ENCODE measurements at places on chromosomes 1 and 21.

DNA sequence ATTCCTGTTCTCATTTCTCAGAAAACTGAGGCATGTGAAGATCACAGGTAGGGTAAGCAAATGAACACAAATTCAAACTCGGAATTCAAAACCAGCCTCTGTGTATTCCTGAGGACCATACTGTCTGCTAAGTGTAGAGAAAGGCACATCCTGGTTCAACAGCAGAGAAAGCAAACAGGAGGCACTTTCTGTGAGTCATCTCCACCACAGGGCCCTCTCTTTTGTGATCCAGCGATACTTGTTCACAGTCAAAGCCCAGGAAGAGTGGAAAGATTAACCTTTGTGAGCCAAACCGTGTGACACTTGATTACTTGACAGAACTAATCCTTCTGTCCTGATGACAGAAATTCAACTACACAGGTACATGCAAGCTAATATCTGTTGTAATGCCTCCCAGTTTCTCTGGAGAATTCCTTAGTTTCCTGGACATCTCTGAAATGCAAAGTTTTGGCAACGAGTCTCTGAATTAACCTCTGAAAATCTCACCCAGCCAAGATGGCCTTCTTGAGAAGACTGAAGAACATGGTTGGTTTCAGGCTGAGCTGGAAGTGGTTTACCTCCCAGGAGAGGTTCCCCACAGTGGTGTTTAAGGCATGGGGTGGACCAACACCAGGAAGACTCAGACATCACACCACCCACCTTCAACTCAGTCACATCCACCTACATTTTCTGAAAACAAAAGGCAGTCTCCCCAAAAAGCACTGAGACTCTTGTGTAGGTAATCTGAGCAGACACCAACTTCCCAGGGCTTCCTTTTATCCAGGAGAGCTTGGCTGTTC, 98.2 kb upstream of the ERG start:
- DNase-seq = no peak

DNA sequence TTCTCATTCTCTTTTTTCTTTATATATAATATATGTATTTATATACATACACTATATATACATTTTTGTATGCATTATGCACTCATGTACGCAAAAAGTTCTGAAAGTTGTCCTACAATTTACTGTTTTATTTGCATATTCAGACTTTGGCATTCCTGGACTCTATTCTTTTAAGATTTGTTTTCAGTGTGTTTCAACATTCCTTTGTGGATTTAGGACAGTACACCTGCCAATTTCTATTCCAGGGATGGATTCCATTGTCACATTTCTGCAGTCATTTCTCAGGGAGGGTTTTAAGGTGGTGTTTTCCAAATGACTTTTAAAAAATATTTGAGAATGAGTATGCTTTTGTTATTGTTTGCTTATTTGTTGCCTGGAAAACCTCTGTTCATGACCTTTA, 76.2 kb downstream of the TPR start:
- no peak for DNase-seq

GRCh38 chr21:25934130-25934529, 199.4 kb downstream of the GABPA start:
- DNase-seq = no peak

- DNase-seq = no peak
Measured at GRCh38 chr1:161351482-161351881, 16.2 kb downstream of the CFAP126 start.

DNA sequence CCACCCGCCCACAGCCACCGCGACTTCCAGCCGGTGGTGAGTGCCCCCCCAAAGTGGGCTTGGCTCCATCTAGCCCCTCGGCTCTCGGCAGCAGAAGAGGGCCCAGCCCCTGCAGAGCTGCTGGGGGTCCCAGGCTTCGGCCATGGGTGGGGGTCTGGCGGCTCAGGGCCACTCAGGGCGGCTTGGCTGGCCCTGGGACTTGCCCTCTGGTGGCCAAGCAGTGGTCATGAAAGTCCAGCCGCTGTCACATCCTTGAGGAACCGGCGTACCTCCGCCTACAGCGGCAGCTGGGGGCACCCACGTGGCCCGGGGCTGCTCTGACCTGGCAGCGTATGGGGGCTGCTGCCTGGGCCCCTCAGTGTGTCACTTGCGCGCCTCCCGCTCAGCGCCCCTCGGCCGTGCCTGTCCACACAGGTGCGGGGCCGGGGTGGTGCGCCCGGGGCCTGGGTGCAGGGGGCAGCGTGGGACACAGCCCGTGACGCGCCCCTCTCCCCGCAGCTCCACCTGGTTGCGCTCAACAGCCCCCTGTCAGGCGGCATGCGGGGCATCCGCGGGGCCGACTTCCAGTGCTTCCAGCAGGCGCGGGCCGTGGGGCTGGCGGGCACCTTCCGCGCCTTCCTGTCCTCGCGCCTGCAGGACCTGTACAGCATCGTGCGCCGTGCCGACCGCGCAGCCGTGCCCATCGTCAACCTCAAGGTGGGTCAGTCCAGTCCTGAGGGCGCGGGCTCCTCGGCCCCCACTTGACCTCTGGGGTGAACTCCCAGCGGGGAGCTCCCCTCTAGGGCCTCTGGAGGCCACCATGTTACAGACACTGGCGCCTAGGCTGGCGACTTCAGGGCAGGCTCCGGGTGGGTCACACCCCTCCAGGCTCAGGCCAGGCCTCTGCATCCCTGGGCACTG, 32.4 kb downstream of the SLC19A1 start:
- DNase-seq = no peak

- DNase-seq = no peak
Measured at GRCh38 chr1:151854658-151855057, 1.1 kb upstream of the THEM5 start.

- no peak for DNase-seq
Measured at GRCh38 chr1:194076646-194077045, 890.2 kb upstream of the B3GALT2 start.

DNA sequence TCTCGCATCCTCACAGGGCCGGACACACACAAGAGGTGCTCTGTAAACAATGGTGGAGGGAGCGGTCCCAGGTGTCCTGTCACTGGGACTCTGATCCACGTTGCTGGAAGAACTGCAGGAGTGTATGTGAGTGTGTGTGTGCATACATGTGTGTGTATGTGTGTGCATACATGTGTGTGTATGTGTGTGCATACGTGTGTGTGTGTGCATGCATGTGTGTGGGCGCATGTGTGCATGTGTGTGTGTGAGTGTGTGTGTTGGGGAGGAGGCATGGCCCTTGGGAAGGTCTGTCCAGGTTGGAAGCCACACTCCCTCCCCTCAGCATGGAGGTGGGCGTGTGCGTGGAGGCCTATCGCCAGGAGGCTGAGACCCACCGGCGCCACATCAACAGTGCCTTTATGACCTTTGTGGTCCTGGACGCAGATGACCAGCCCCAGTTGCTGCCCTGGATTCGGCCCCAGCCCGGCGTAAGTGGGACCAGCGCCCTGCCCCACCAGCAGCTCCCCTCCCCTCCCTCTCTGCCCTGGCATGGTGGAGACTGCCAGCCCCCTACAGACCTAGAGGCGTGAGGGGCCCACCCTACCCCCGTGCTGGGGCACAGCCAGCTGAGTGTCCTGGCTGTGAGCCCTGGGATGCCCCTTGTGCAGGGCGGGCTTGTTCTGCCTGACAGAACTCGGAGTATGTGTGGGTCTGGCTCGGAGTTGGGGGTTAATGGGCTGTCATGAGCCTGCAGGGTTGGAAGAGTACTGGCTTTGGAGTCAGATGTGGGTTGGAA, 22.2 kb downstream of the FAM151A start:
- no peak for DNase-seq

GRCh38 chr1:17828991-17829390, 73.9 kb downstream of the ACTL8 start:
- no peak for DNase-seq

GRCh38 chr1:43904660-43905551, 28.7 kb upstream of the ARTN start:
- no peak for DNase-seq

DNA sequence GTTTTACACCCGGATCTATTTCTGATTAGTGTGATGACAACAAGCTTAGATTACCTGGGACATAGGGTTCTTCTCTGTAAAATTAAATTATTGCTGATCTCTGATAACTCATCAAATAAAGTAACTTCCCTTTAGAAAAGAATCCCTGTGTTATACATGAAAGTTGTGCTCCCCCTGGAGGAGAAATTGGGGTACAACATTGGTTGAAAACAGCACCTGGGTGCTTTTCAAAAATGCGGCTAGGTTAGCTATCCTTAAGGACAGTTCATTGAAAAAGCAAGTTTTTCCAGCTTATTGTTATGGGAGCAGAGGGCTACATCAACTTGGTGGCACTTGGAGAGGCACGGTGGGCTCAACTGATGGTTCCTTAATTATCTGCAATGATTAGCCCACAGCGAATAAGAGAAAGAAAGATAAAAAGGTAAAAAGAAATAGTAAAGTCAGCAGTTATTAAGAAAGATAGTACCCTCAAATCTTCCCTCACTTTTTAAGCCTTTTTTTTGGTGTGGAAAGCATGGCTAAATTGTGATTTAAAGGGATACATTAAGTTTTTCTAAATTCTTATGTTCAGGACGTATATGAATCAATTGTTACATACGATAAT, 97.8 kb downstream of the FMN2 start:
- DNase-seq = no peak

- no peak for DNase-seq
Measured at GRCh38 chr1:51264451-51264850, 28.4 kb downstream of the RNF11 start.

DNA sequence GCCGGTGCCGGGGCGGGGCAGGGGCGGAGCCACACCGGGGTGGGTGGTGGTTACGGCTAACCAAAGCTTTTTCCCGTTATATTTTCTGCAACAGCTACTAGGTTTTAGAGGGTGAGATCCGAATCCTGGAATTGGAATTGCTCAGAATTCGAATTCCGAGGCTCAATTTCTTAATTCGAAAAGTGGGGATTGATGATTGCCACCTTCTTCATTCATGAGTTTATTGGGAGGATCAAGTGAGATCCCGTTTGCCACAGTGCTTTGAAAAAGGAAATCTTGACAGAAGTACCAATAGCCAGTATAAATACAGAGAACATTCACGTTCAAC, 207 bp upstream of the SVBP start:
- no peak for DNase-seq

- DNase-seq = no peak
Measured at GRCh38 chr1:209869291-209870149, 41.7 kb downstream of the UTP25 start.

DNA sequence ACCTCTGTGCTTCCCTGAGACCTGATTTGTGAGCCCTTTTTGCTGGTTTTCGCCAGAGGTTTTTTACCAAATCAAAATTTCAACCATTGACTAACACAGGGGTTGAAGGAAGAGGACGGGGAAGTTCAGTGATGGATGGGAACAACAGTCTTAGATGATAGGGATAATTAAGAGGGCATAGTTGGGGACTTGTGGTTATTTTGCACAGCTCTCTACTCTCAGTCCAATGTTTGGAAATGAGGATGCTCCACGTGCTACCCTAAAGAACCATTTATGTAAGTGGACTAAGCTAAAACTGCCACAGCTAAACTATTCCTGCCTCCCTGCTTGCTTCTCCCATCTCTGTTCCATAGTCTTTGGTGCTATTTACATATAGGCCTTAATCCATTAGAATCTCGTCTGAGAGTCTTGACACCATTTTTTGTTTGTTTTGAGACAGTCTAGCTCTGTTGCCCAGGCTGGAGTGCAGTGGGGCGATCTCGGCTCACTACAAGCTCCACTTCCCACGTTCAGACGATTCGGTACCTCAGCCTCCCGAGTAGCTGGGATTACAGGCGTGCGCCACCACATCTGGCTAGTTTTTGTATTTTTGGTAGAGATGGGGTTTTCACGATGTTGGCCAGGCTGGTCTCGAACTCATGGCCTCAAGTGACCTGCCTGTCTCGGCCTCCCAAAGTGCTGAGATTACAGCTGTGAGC, 684 bp upstream of the MCL1 start:
- no peak for DNase-seq

DNA sequence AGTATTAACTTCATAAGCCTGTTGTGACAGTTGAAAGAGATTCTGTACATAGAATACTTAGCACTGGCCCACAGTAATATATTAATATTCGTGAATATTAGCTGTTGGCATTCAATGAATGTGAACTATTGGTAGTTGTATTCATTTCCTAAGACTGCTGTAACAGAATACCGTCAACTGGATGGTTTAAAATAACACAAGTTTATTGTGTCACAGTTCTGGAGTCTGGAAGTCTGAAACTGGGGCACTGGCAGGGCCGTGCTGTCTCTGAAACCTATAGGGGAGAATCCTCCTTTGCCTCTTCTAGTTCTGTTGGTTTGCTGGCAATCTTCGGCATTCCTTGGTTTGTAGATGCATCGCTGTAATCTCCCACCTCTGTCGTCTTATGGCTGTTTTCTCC, 47.5 kb downstream of the OLFML3 start:
- no peak for DNase-seq

- DNase-seq = no peak
Measured at GRCh38 chr1:175405766-175406165, 213.2 kb upstream of the KIAA0040 start.

GRCh38 chr1:158248771-158249170, 5.5 kb upstream of the CD1A start:
- DNase-seq = no peak

GRCh38 chr1:40394491-40395172, 21.1 kb downstream of the SMAP2 start:
- DNase-seq = no peak

DNA sequence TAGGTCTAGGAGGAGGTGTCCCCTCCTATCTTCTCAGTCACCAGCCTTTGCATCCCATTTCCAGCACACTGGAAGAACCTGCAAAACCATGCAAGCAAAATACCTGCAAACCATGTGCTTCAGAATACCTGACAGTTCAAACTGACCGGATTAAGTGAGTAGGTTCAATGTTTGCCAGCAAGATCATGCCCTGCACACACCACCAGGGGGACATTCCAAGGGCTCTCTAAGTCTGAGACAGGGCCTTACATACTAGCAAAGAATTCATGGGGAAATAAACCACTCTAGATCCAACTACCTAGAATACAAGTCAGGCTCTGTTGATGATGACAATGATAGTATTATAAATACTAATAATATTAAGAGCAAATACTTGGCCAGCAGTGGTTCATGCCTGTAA, 27.6 kb downstream of the INPP5B start:
- DNase-seq = no peak

DNA sequence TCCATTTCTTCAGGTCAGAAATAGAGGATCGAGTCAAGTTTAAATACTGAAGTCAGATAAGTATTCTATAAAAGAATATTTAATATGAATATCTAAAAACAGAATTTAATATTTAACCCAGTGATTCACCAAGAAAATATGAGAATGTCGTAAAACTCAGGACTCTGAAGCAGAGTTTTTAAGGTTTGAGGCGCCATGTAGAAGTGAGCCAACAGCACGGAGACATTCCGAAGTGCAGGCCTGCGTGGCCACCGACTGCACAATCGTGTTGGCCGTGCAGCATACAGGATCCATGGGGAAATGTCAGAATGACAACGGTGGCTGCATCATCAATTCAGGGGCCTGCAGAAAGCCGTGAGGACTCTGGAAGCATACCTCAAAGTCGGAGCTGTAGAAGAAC, 23.4 kb downstream of the MRAP start:
- DNase-seq = no peak
